ENCODE measurements at places on chromosomes 4 and X.
A peak's percentile ranks its signal among the peaks of the same experiment; 100 is the strongest.

DNA sequence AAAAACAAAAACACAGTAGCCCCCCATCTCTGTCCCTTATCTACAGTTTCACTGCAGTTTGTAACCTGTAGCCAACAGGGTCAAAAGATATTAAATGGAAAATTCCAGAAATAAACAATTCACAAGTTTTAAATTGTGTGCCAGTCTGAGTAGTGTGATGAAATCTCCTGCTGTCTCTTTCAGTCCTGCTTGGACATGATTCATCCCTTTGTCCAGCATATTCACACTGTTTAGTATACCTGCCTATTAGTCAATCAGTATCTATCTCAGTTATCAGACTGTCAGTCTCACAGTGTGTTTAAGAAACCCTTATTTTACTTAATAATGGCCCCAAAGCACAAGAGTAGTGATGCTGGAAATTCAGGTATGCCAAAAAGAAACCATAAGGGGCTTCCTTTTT lies 21.9 kb downstream of the CNOT6L start:
- DNase-seq: no peak

- DNase-seq: peak; percentile 89
These were observed 280.9 kb upstream of the RPS6KA3 start for GRCh38 chrX:20547611-20548051.

- DNase-seq: no peak
These were observed 44.0 kb upstream of the SCD5 start for GRCh38 chr4:82842593-82842992.

GRCh38 chr4:82500435-82501153 lies 61.2 kb downstream of the TMEM150C start:
- DNase-seq: no peak

GRCh38 chr4:153750197-153750817 lies 9.5 kb downstream of the RNF175 start:
- DNase-seq: peak; percentile 39

DNA sequence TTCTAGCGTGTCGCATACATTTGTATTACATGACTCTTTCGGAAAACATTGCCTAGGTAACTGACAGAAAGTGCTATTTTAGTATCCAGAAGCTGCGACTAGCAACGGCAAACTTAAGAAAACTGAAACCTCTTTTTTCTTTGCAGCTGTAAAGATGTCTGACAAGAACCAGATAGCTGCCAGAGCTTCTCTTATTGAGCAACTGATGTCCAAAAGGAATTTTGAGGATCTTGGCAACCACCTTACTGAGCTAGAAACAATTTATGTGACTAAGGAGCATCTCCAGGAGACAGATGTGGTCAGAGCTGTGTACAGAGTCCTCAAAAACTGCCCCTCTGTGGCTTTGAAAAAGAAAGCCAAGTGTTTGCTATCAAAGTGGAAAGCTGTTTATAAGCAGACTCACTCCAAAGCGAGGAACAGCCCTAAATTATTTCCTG lies 9.4 kb downstream of the TCEANC start:
- DNase-seq: no peak

DNA sequence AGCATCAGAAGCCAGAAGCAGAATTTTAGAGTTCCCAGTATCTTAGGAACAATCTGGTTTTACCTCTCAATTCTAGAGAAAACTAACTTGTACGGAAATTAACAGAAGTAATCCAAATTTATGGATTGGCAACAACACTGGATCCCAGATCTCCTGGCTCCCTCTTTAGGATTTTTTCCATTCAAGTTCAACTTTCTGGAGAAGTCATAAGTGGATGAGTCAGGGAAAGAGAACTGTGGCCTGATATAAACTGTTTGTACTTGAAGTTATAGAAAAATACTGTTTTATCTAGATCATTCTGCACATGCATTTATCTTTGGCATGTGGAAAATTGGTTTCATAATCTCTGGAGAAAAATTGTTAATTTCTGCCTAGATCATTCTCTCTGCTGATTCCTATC lies 380.4 kb downstream of the PCDH7 start:
- DNase-seq: no peak

GRCh38 chr4:137558951-137559350 lies 26.7 kb upstream of the PCDH18 start:
- no peak for DNase-seq

DNA sequence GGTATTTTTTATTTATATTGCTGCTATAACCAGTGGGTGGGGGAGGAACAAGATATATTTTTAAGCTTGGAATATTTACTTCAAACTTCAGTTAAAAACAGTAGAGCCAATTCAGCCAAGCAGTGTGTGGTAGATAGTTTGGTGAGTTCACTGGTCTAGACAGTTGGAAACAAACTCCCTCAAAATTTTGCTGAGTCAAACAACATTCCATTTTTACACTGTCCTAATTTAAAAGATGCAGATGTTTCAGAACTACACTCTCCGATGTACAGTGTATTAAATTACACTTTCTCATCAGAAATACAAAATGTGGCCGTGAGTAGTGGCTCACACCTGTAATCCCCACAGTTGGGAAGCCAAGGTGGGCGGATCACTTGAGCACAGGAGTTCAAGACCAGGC lies 23.3 kb downstream of the PRKX start:
- no peak for DNase-seq

DNA sequence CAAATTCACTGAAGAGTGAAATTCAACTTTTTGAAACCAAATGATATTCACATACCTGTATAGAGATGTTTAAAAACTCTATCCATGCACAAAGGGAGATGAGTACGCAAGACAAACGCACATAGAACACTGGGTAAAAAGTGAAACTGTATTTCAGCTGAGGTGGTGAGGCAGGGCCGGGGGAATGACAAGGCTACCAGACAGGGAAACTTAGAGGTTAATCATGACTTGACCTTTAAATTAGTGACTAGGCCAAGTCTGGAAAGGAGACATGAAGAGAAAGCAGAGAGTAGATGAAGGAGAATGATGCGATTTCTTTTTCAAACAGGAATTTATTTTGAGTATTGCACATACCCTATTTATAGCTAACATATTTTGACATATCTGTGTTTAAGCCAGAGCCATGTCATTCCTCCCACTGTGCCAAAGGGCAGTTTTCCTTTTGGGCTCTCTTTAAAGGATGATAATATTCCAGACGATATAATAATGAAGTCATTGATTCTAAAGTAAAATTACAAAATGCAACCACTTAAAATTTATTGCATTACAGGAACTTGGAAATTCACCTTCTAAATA lies 49.4 kb downstream of the ARHGEF6 start:
- DNase-seq: no peak

DNA sequence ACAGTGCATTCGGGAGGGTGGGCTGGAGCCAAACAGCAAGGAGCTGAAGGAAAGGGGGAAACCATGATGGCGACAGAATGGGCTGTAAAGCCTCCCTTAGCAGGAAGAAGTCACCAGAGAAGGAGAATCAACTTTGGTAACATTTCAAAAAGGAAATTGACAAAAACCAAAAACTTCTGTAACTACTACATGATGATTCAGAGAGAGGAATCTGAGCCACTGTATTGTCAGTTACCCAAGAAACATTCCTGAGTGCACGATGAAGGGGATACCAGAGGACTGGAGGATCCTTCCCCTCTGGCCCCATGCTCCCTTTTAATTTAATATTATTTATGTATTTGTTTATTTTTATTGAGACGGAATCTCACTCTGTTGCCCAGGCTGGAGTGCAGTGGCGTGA lies 26.3 kb downstream of the PDHA1 start:
- DNase-seq: no peak

DNA sequence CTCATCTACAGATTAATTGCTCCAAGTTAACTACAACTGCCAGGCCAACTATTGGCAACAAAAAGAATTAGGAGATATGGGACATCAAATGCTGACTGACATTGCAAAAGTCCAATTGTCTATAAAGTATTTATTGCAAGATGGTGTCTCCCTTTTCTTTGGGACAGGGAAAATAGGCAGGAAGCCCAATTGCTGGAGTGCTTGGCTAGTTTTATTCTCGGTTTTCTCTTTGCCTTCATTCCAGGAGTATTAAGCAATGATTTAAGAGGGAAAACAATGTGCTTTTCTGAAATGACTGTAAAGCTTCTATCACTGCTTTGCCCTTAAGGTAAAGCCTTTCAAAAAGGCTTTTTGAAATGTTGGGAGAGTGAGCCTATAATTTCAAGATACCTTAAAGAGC lies 62.8 kb upstream of the DIAPH2 start:
- no peak for DNase-seq

GRCh38 chr4:53376900-53377299 lies 541 bp upstream of the FIP1L1 start:
- no peak for DNase-seq

- DNase-seq: no peak
These were observed 247.0 kb upstream of the TTC29 start for GRCh38 chr4:147192679-147193078.

- DNase-seq: peak; percentile 62
These were observed 85.5 kb upstream of the ACSL1 start for GRCh38 chr4:184911310-184911709.

GRCh38 chr4:152460488-152460887 lies 75.4 kb downstream of the FBXW7 start:
- no peak for DNase-seq

GRCh38 chrX:39150220-39150619 lies 349.0 kb downstream of the MID1IP1 start:
- DNase-seq: no peak

- DNase-seq: no peak
These were observed 815 bp downstream of the HCCS start for GRCh38 chrX:11111947-11112346.

DNA sequence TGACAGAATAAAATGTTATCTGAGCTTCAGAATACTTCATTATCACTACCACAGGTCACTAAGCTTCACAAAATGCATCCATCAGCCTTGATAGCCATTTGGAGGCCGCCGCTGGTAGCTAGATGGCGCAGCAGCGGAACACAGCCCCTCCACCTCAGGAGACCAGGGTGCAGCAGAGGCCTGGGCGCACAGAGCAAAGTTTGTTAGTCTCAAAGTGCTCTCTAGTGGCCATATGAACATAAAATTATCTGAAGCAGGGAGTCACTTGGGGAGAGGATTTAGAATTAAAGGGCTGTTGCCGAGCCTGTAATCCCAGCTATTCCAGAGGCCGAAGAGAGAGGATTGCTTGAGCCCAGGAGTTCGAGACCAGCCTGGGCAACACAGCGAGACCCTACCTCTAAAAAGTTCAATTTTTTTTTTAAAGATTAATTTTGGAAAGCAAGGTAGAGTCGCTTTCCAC lies 8.1 kb upstream of the DCTD start:
- no peak for DNase-seq

GRCh38 chr4:5942947-5943346 lies 50.1 kb upstream of the CRMP1 start:
- DNase-seq: no peak

DNA sequence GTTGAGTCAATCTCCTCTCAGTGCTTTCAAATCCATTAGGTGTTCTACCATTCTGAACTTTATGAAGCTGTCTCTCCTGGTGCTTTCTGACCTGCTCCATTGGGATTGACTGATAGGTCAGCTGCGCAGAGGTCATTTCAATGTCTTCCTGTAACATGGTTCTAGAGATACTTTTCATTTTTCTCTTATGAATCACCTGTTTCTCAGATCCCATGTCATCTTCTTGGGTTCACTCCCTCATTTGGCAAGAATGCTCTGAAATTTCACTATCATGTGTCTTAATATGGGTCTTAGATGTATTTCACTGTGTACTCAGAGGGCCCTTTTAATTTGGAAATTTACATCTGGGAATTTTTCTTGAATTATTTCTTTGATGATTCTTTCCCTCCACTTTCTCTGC lies 13.8 kb upstream of the PGM2 start:
- DNase-seq: no peak

GRCh38 chr4:127000110-127000509 lies 632.6 kb upstream of the INTU start:
- no peak for DNase-seq

DNA sequence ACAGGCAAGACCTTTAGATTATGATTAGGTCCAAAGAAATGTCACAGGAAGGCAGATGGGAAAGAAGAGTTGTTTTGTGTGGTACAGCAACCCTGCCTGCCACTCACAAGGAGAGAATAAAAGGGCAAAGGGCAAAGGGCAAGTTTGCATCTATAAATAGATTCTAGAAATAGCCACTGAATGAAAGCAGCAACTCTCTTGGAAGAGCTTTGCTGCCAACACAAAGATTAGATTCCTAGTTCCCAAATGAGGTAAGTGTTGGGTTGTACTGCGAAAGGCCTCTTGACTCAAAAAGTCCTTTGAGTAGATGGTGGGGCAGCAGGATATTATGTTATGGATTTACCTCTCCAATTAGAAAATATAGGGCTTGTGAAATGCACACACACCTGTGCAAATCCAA lies 61.2 kb downstream of the MOSPD2 start:
- no peak for DNase-seq

- DNase-seq: no peak
These were observed 55.5 kb downstream of the TRAPPC11 start for GRCh38 chr4:183714626-183715025.

GRCh38 chrX:11665168-11666111 lies at the start of gene ARHGAP6:
Gene ARHGAP6 (minus strand): TSS chrX:11665920. CDS start chrX:11664828, 1,092 bp downstream.
- DNase-seq: no peak

DNA sequence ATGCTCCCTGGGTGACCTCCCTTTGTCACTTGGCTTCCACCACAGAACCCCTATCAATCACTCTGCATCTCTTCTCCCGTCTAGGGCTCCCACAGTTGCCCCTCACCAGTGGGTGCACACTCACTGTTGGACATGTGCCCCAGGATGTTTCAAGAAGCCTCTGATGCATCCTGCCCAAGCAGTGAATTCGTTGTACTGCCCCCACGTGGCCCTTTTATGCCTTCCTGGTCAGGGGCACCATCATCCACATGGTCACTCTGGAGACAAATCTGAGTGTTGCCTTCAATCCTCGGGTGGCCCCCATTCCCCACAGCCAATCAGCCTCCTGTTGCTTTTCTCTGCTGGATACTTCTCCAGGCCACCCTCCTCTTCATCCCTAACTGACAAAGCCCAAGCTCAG lies 12.2 kb downstream of the ITIH6 start:
- DNase-seq: no peak

- no peak for DNase-seq
These were observed 13.6 kb downstream of the EREG start for GRCh38 chr4:74378573-74378972.

DNA sequence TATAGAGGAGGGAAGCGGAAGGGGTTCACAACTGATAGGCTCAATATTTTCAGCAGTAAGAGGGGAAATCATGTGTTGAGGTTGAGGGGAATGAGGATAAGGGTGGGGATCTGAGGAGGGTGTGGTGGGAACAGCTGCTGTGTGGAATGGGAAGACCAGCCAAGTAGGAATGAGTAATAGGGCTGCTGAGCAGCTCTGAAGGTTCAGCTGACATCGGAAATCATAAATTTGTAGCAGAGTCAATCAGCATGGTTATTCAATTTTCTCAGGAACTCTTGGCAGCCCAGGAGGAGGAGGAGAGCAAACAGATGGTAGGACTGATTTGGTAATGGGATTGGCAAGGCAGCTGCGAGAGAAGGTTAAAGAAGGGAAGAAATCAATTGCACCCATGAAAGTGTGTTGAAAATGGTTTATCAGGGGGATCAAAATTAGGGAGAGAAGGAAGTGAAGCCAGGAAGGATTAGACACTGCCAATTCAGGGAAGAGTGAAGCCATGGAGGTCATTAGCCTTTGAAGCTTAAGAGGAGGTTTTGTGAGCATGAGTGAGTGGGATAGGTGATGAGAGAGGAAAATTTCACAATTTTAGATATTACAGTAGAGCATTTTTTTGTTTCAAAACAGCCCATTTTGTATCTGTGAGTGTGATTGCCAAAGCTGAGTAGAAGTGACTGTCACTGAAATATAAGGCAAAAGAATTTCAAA lies 82.6 kb downstream of the PCDH7 start:
- peak; percentile 56 for DNase-seq
